GM23338 (cell line): ENCODE measurements at places on chromosomes 7 and 10.

- H3K4me1 ChIP-seq = no peaks in the 10 kb centered on the region
- DNase-seq = no peak
Measured at GRCh38 chr7:29965030-29965429, 24.6 kb downstream of the SCRN1 start.

DNA sequence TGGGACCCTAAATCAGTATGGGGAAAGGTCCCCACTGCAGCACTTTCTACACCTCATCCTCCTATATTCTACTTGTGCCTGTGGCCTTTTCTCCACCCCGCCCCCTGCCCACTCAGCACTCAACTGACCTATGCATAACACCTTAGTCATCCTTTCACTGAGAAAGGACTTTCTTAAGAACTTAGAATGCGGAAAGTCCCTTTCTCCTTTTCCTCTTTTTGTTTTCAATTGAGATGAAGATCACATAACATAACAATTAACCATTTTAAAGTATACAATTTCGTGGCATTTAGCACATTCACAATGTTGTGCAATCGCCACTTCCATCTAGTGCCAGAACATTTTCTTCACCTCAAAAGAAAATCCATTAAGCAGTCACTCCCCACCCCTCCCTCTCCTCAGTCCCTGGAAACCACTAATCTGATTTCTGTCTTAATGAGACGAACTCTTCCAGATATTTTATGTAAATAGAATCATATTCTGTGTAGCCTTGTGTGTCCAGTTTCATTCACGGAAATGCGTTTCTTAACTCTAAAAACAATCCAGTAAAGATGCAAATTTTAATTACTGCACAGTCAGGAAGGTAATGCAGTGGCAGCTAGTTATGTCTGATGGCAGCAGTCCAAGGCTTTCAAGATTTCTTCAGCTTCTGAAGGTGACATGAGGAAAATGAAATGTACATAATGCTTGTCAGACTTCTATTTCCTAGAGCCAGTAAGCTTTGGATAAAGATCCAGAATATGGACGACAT is 41.7 kb downstream of the FAS start:
- no peaks in the 10 kb centered on the region for H3K27me3 ChIP-seq
- H3K27ac ChIP-seq = no peak overlapping the region
- no peak overlapping the region for H3K4me3 ChIP-seq
- H3K36me3 ChIP-seq = no peaks in the 10 kb centered on the region

DNA sequence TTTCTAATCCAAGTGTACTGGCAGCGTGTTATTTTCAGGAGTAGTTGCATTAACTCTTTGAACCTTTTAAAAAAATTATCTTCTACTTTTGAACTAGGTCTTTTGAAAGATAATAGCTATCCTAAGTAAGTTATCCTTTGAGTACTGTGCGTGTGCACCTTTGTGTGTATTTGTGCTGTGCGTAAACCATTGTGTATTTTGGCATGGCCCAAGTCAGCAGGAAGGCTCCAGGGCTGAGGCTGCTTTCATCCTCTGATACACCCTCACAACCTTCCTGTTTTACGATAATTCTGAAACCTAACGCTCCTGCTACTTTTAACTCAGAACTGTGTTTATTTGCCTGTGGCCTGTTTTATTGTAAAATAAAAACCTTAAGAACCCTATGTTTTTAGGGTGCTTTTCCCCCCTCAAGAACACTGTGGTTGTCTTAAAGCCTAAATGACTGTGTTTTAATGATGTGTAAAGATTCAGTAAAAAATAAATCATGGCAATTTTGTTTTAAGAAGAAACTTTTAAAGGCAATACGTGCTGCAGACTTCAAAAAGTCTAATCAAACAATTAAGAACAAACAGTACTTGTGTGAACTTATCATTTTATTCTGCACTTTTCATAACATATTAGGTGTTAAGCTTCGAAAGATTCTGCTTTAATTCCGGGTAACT is 57.5 kb downstream of the HDAC9 start:
- DNase-seq = no peak
- H3K27ac ChIP-seq = no peak overlapping the region
- no peaks in the 10 kb centered on the region for H3K27me3 ChIP-seq
- H3K4me1 ChIP-seq = no peaks in the 10 kb centered on the region

DNA sequence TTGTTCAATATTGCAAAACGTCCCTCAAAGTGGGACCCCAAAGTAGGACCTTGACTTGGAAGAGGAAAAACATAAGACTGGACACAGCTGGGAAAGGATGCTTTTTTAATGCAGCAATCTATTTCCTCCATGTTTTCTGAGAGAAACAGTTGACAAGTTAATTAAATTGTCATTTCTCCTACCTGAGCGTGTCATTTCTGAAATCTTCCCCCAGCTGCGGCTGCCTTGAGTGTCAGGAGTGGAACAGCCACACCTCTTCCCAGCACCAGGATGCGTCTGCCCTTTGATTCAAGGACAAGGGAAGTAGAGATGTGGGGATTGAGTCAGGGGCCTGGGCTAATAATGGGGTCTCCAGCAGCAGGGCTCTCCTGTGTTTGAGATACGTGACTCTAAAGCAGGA is 171.3 kb downstream of the HECW1 start:
- H3K27ac ChIP-seq = no peak overlapping the region
- DNase-seq = no peak
- H3K4me1 ChIP-seq = 0 out of 2 replicates have a peak, but pooled peaks cover 3% of the 10 kb centered on the region
- no peaks in the 10 kb centered on the region for H3K36me3 ChIP-seq
- H3K27me3 ChIP-seq = no peaks in the 10 kb centered on the region

GRCh38 chr7:129773328-129773731 is 161.8 kb downstream of the NRF1 start:
- no peak overlapping the region for H3K4me3 ChIP-seq
- H3K27ac ChIP-seq = no peak overlapping the region
- H3K36me3 ChIP-seq = no peaks in the 10 kb centered on the region
- no peak for DNase-seq
- H3K27me3 ChIP-seq = peaks cover 16% of the 10 kb centered on the region

DNA sequence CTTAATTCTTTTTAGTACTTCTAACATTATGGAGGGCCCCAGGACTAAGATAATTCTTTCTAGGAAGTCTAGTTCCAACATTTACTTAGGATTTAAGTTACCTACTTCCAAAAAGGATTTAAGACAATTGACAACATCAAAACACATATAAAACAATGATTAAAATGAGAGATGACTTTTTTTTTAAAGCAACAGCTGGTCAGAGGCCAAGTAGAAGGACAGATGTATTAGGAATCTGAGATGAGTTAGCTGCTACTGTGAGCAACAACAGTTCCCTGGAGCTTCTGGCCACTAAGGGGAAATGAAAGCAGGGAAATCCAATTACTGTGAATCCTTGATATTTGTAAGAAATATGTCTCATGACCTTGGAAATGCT is 222.3 kb downstream of the PHTF2 start:
- no peak overlapping the region for H3K4me3 ChIP-seq
- H3K27ac ChIP-seq = no peak overlapping the region
- no peaks in the 10 kb centered on the region for H3K36me3 ChIP-seq
- no peak for DNase-seq

- no peaks in the 10 kb centered on the region for H3K36me3 ChIP-seq
- no peaks in the 10 kb centered on the region for H3K27me3 ChIP-seq
- DNase-seq = peak; percentile 63
- H3K27ac ChIP-seq = no peak overlapping the region
Measured at GRCh38 chr7:12494687-12495024, 75.9 kb upstream of the SCIN start.

- H3K36me3 ChIP-seq = no peaks in the 10 kb centered on the region
- peaks cover 3% of the 10 kb centered on the region; the same call in 1 of the 2 replicates for H3K4me1 ChIP-seq
- DNase-seq = no peak
- no peaks in the 10 kb centered on the region for H3K27me3 ChIP-seq
Measured at GRCh38 chr10:77207828-77208185, 429.8 kb downstream of the KCNMA1 start.

DNA sequence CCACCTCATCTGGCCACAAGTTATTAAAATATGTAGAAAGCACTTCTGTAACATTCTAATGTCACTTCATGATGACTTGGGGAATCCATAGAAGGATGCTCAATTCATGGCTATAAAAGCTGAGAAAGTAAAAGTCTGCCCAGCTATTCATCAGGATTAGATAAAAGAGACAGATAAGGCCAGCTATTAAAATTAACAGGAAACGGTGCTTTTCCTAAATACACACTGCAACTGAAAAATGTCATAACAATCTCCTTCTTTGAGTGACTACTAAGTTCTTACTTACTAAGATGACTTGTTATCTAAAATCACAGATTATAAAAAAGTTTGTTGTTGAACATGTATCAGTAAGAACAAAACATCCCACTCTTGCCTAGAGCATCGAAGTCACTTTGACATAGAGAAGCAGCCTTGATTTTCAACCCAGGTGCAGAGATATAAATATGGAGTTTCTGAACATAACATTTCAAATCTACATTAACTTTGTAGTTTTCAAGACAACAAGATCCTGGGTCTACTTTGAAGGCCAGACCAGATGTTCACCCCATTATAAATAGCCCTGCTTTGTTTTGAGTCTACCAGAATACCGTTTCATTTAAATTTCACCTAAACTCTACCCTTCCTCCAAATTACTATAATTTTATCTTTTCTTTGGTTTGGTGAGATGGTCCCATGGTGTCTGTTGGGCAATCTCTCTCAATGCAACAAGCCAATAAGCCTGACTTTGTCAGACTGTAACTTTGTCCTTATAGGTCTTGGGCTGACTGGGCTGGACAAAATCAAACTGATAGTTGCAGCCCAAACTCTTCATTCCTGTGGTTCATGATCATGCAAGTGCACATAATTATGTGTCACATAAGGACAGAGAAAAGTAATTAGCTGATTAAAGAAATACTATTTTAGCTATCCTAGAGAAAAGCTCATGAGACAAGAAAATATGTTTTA is 24.0 kb downstream of the HYCC1 start:
- H3K4me3 ChIP-seq = no peak overlapping the region
- peak overlapping the region; percentile 91 for H3K27ac ChIP-seq
- peaks cover 61% of the 10 kb centered on the region for H3K4me1 ChIP-seq
- DNase-seq = no peak
- H3K27me3 ChIP-seq = no peaks in the 10 kb centered on the region

GRCh38 chr7:28682801-28683200 is 270.5 kb downstream of the CREB5 start:
- no peaks in the 10 kb centered on the region for H3K36me3 ChIP-seq
- H3K27me3 ChIP-seq = no peaks in the 10 kb centered on the region
- no peak for DNase-seq
- H3K4me1 ChIP-seq = peaks cover 26% of the 10 kb centered on the region
- H3K27ac ChIP-seq = no peak overlapping the region

- H3K36me3 ChIP-seq = no peaks in the 10 kb centered on the region
- peaks cover 23% of the 10 kb centered on the region for H3K4me1 ChIP-seq
- H3K27ac ChIP-seq = no peak overlapping the region
- no peak overlapping the region for H3K4me3 ChIP-seq
- no peaks in the 10 kb centered on the region for H3K27me3 ChIP-seq
Measured at GRCh38 chr7:24718977-24719491, 38.2 kb downstream of the GSDME start.

DNA sequence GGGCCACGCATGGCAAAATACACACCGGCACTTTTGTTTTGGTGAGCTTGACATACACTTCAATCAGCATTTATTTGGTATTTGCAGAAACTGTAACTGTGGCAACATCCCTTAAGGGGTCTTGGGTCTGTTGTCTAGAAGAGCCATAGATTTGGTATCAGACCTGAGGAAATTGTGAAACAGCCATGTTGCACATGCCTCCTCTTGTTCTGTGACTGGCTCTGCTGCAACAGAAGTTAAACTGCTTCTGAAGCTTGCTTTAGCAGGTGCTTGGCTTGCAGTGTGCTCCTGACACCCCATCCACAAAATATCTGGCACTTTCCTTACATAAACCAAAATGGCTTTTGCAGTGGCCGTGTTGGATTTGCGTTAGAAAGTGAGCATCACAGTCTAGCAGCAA is 247.3 kb downstream of the GATA3 start:
- no peaks in the 10 kb centered on the region for H3K36me3 ChIP-seq
- H3K27ac ChIP-seq = no peak overlapping the region
- no peaks in the 10 kb centered on the region for H3K27me3 ChIP-seq
- DNase-seq = no peak
- H3K4me3 ChIP-seq = no peak overlapping the region
- peaks cover 6% of the 10 kb centered on the region for H3K4me1 ChIP-seq

- H3K4me3 ChIP-seq = no peak overlapping the region
- DNase-seq = no peak
- peaks cover 13% of the 10 kb centered on the region for H3K4me1 ChIP-seq
- H3K27me3 ChIP-seq = no peaks in the 10 kb centered on the region
Measured at GRCh38 chr10:12635127-12635541, 285.8 kb downstream of the CAMK1D start.

DNA sequence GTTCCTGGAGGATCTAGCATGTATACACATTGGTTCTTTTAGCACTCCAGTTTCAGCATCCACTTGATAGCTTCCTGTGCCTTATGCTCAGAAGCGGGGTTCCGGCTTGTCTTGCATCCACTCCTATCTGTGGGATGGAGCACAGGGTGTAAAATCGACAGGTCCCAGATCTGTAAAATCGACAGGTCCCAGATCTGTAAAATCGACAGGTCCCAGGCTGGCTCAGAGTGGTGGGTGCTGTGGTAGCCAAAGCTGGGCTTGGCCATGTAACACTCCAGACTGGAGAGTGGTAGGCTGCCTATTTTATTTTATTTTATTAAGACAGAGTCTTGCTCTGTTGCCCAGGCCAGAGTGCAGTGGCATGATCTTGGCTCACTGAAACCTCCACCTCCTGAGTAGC is 30.3 kb downstream of the HECW1 start:
- no peaks in the 10 kb centered on the region for H3K36me3 ChIP-seq
- H3K4me3 ChIP-seq = no peak overlapping the region
- H3K27ac ChIP-seq = no peak overlapping the region
- no peak for DNase-seq

DNA sequence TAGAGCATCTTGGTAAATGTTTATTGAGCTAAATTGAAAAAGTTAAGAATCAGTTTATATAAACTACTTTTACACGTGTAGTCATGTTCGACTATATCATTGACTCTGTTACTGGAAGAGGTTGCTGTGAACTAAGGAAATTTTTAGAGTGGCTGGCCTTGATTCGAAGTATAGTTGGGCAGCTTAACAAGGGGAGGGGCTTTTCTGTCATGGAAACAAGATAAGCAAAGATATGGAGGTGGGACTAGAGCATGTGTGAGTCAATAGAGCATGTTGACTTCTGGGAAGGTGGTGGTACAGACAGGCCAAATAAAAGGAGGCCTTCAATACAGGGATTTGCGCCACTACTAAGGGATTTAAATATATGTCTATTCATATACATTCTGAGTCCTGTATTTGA is 7.6 kb downstream of the ATP5F1C start:
- H3K36me3 ChIP-seq = peaks cover 38% of the 10 kb centered on the region
- no peaks in the 10 kb centered on the region for H3K4me1 ChIP-seq
- H3K27ac ChIP-seq = no peak overlapping the region
- no peak overlapping the region for H3K4me3 ChIP-seq
- DNase-seq = no peak

GRCh38 chr10:119541046-119541445 is 1.5 kb downstream of the RGS10 start:
- no peak for DNase-seq
- no peak overlapping the region for H3K27ac ChIP-seq
- peak overlapping the region; percentile 83 for H3K4me3 ChIP-seq
- no peaks in the 10 kb centered on the region for H3K36me3 ChIP-seq

- no peak overlapping the region for H3K4me3 ChIP-seq
- H3K36me3 ChIP-seq = no peaks in the 10 kb centered on the region
- peaks cover 21% of the 10 kb centered on the region for H3K4me1 ChIP-seq
- peaks cover 17% of the 10 kb centered on the region; the same call in 1 of the 2 replicates for H3K27me3 ChIP-seq
- DNase-seq = no peak
- no peak overlapping the region for H3K27ac ChIP-seq
Measured at GRCh38 chr7:131899271-131900030, 343.0 kb upstream of the PODXL start.

- peak overlapping the region; percentile 77 for H3K4me3 ChIP-seq
- H3K4me1 ChIP-seq = peaks cover 9% of the 10 kb centered on the region
- H3K27me3 ChIP-seq = peaks cover 5% of the 10 kb centered on the region; the same call in 1 of the 2 replicates
- H3K27ac ChIP-seq = peak overlapping the region; percentile 96
- no peaks in the 10 kb centered on the region for H3K36me3 ChIP-seq
Measured at GRCh38 chr7:152462995-152463708, 27.3 kb upstream of the KMT2C start.
